NCI-H1417 treated with DMSO at 0.1 percent for 48 hours (cell line): ENCODE measurements at places on chromosomes 4 and X.

- no peak for DNase-seq
These were observed 41.8 kb upstream of the RLIM start for GRCh38 chrX:74656079-74656745.

GRCh38 chr4:74942251-74942917 is 9.5 kb downstream of the PARM1 start:
- DNase-seq: no peak

DNA sequence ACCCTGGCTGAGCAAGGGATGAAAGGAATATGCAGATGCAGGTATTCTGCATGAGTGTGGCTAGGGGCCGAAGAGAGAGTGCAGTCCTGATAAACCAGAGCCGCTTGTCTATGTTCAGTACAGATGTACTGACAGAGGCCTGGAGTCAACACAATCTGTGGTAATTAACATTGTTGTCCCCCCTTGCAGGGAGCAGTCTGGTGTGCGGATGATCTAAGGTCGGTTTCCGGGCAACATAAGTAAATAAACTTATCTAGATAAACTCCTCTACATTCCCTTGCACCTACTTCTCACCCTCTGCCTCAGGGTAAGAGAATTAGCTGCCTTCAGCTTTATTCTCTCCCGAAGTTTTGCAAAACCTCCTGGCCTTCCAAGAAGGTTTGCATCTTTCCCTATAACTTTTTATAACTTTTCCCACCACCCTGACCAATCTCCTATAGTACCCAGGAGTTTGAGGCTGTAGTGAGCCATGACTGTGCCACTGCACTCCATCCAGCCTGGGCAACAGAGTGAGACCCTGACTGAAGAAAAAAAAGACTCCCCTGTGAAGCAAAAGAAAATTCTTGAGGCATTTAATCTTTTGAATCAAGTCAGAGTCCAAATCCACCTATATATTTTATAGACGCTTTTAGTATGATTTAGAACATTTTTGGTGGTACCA is 26.6 kb downstream of the SNX25 start:
- DNase-seq: no peak

DNA sequence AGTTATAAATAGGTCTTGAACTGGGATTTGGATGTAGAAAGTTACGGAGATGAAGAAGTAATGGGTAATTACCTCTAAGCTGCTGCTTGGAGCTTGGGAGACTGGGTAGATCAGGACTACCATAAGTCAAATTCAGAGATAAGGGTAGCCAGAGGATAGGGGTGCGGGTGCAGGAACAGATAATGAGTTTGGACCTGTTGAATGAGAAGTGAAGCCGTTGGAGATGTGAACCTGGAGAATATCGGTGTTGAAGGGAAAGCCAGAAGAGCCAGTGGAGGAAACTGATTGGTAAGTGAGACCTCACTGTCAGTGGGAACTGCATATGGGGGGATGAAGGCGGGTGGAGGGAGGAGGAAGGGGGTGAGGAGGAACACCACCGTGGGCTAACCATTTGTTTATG is 618 bp upstream of the FOXO4 start:
- DNase-seq: no peak

GRCh38 chr4:150046728-150047217 is 31.5 kb upstream of the DCLK2 start:
- no peak for DNase-seq

GRCh38 chr4:124173912-124174311 is 538.6 kb downstream of the ANKRD50 start:
- no peak for DNase-seq

DNA sequence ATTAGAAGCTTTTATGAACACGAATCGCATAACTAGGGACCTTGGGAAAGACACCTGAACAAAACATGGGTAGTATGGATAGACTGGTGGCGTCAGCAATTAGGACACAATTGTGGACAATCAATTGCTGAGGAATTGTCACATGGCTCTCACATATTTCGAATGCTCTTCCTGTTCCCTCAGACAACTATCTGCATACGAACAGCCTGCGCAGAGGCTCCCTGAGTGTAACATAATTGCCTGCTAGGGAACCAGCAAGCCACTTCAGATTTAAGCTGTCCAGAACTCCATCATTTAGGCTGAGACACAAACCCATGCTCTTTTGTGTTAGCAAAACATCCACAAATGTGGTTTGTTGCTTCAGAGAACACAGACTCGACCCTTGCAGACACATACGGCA is 160.8 kb downstream of the MGST2 start:
- DNase-seq: peak; percentile 28

DNA sequence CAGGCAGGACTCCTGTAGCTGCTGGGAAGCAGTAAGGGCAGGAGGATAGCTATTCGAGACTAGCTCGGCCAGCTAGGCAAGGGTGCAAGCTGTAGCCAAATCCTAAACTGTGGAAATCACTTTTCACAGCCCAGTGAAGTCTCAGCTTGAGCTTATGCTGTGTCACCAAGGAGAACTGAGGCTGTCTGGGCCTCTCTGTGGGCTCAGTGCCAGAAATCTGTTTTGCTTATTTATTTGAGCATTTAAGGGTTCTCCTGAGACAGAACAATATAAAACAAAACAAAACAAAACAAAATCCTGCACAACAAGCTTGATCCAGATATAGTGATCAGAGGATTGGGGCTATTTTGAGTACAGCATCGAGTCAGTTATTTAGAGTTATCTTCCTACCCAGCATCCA is 97.5 kb downstream of the FANCB start:
- no peak for DNase-seq

DNA sequence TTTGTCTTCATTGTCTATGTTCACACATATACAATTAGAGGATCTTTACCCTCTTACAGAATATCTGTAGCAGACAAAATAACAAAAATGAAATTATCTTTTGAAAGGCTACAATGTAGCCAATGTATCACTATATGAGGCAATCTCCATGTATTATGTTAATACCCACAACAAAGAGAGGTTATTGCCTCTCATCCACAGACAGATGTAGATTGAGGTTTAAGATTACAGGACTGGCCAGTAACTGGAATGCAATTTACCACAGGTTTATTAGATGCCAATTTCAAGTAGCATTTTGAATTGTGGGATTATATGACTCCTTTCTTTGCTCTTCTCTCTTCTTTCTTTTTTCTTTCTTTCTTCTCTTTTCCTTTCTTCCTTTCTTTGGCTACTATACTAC is 242.6 kb downstream of the ANKRD50 start:
- DNase-seq: no peak

- no peak for DNase-seq
These were observed 254.3 kb upstream of the BMP3 start for GRCh38 chr4:80776168-80776567.

- no peak for DNase-seq
These were observed 367.8 kb downstream of the GASK1B start for GRCh38 chr4:157804986-157805385.

GRCh38 chr4:117968606-117969005 is 65.7 kb upstream of the NDST3 start:
- no peak for DNase-seq

DNA sequence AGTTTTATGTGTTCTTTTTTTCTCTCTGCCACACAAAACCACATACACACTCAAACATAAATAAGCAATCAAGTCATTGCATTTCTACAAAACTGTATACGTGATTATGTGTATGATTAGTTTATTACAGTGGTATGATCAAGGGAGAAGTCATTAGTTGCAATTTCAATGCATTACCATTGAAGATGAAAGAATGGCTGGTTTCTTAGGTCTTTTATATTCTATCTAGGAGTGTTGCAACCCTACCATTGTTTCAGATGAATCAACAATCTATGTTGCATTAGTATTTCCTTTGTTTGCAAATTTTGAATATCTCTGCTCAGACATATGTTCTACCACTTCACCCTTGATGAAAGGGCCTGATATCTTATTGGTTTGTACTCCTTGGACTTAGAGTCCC is 6.8 kb downstream of the ANXA3 start:
- no peak for DNase-seq

DNA sequence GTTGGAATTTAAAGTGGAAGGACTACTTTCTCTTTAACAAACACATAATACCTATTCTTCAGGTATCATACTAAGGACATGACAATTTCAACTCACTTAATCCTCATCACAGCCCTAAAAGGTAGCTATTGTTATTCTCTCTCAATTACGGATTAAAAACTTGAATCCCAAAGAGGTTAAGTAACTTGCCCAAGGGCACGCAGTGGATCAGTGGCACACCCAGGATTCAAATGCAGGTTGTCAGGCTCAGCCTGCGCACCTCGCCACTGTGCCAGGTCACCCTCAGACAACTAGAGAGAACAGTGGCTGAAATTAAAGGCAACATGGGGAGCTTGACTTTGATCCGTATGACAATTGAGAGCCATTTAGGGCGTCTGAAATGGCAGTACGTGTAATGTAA is 67.6 kb downstream of the MFAP3L start:
- DNase-seq: no peak

GRCh38 chr4:89267846-89268245 is 39.8 kb downstream of the GPRIN3 start:
- DNase-seq: no peak

GRCh38 chr4:94378047-94378446 is 35.4 kb upstream of the HPGDS start:
- DNase-seq: no peak

DNA sequence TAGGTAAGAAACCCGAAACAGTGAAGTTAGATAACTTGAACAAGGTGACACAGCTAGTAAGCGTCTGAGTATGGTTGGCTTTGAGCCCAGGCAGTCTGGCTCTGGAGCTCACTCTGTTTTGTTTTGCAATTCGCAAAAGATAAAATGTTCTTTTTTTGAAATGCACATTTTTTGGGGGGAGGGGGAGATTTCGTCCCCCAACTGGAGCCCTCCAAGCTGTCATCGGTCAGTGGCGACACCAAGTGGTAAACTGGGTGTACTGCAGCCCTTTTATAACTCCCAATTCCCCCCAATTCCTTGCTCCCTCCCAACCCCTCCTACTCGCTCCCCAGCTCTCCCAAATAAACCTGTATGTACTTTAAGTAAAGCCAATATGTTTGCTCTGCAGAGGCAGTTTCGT is 2.8 kb upstream of the CLCN5 start:
- no peak for DNase-seq

DNA sequence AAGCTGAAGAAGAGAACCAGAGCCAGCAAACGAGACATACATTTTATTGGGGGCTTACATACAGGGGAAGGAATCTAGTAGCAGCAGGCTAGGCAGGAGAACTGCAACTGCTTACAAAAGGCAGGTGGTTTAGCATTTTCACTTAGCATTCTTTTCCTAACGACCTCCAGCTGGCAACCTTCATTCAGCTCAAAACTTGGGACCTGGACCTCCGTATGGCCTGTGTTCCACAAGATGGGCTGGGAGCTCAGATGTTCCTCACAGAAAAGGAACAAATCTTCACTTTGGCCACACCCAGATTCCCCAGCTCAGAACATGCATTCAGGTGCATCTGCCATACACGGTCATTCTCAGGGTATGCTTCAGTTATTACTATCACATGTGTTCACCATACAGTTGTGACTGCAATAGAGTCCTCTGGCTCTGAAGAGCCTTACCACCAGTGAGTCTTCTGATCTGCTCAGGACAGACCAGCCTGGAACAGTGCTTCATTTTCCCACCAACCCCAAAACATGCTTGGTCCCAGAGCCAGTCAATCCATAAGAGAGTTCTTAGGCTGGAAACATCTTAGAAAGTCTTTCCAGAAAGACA is 29.6 kb upstream of the AP1AR start:
- DNase-seq: no peak

- DNase-seq: no peak
These were observed 459.8 kb upstream of the DIPK2B start for GRCh38 chrX:45660477-45660876.

- no peak for DNase-seq
These were observed 65.7 kb upstream of the MID1 start for GRCh38 chrX:10685923-10686595.

DNA sequence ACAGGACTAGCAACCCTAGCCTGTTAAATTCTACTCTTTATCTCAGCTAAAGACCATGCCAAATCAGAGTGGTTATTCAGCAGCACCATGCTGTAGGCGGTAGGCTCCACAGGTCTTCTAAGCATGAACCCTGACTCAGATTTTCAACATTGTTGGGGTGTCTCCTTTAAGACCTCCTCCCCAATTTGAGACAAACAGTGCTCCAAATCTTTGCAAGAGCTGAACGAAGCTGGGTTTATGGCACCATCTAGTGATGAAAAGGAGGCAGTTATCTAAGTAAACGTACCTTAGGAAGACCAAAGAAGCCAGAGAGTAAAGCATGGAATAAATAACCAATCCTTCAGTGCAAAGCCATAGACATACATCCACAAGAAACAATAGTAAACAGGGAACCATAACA is 334.5 kb upstream of the SLC7A11 start:
- no peak for DNase-seq

DNA sequence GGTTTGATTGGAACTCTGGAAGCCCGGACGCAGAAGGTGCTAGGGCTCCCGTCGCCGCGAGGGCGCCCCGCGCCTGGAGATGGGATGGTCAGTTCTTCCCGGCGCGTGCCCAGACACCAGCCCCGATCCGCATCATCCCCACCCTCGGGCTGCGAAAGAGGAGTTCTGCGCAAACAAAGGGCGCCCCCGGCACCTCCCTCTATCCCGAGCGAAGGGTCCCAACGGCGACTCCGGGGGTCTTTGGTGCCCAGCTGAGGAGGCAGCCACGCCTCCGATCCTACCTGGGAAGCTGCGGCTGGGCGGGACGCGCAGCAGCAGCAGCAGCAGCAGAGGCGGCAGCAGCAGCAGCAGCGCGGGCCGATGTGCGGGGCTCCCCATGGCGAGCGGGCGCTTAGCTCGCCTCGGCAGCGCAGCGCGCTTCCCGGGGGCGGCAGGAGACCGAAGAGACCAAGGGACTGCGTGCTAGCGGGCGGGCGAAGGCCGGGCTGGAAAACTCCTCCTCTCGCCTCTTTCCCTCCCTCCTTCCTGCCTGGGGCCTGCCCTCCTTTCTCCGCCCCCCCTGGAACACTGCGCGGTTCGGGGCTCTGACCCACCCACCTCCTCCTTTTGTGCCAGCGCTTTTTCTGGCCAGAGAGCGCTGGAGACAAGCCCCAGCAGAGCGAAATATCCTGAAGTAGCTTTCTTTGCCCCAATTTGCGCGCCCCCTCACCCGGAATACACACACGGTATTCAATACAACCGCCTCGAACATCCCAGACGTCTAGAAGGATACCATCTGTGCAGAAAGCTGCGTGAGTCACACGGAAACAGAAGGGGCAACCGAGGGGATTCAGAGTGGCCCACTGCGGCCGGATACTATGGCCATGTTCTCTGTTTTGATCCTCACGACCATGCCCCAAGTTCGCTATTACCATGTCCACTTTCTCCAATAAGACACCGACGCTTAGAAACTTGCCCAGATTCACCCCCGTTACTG is at the start of gene SRPX:
Gene SRPX (minus strand): TSS at position 457 of the 976 bp plus-strand sequence. CDS start 79 bp downstream, at position 378.
- no peak for DNase-seq

- no peak for DNase-seq
These were observed 4.0 kb upstream of the FATE1 start for GRCh38 chrX:151711787-151712186.
